Psoas muscle (tissue), 8 donors: ENCODE measurements at places on chromosomes 1 and 21. TPM values are rescaled to one million over a fixed set of nuclear protein-coding genes. Genes with fewer than 3 reads are reported as not detected.

TEKT2 gene
- 0.04 TPM for polyA plus RNA-seq

BARHL2 gene
- not detected for polyA plus RNA-seq

DNA sequence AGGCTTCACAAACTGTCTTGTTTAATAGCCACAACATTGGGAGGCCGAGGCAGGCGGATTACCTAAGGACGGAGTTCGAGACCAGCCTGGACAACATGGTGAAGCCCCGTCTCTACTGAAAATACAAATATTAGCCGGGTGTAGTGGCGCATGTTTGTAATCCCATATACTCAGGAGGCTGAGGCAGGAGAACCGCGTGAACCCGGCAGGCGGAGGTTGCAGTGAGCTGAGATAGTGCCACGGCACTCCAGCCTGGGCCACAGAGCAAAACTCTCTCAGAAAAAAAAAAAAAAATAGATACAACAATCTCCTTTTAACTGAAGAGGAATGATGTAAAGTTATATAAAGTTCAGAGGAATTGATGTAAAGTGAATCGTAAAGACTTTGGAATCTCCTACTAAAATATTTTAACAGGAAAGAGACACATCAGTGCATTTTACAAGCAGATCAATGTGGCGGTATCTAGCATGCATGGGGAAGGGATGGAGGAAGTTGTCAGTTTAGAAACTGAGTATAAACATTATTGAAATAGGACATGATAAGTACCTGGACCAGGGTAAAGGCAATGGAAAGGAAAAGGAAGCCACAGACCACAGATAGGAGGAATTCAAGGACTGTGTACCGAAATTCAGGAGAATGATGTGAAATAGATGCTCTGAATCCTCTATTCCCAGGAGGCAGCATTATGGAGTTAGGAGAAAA lies 41.5 kb downstream of the PTPRC start:
- no peak for DNase-seq

GRCh38 chr1:22749503-22749902 lies 38.9 kb downstream of the EPHB2 start:
- no peak for DNase-seq

GRCh38 chr1:119485201-119485600 lies 21.8 kb upstream of the HSD3B1 start:
- no peak for DNase-seq
